Left ventricle myocardium inferior (tissue), 1 donor: ENCODE measurements at places on chromosomes 3 and 15. TPM values are rescaled to one million over a fixed set of nuclear protein-coding genes. Genes with fewer than 3 reads are reported as not detected.

GRCh38 chr3:10614168-10614567 is 108.8 kb upstream of the ATP2B2 start:
- H3K4me1 ChIP-seq: no peaks in the 10 kb centered on the region
- no peak for DNase-seq
- no peak overlapping the region for H3K4me3 ChIP-seq

GRCh38 chr3:178308771-178309170 is 227.5 kb upstream of the KCNMB2 start:
- no peak overlapping the region for H3K27ac ChIP-seq
- H3K27me3 ChIP-seq: no peaks in the 10 kb centered on the region
- no peak for DNase-seq

DNA sequence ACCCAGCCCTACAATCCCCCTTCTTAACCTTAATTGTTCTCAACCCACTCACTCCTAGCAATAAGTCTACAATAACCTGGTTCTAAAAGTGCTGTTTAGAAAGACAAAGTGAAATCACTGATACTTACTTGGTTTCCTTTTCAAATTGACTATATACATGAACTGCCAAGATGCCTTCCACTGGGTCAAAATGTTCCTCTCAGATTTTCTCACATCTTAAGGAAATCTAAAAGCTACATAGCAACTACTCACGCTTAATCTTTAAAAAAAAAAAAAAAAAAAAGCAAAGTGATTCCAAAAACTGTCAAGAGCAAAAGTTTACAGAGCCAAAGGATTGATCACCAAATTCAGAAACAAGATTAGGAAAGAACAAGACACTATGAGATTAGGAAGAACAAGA is 68.7 kb upstream of the MAP4 start:
- DNase-seq: no peak
- peaks cover 3% of the 10 kb centered on the region for H3K36me3 ChIP-seq
- no peaks in the 10 kb centered on the region for H3K27me3 ChIP-seq

DNA sequence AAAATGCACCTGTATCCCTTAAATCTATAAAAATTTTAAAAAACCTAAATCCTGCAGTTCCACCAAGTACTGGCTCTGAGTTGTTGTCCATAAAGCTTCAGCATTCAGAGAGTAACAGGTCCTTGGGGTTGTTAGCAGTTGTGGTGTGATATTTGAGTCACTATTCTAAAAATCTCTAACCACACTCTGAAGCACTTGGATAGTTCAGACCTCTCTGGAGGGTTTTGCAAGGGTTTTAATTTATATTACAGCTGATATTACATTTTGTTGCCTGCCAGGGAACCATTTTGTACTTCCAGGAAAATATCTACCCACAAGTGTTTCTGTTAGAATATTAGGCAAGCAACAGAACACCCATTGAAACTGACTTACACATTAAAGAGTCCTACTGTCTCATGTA is 255.6 kb downstream of the TBL1XR1 start:
- no peaks in the 10 kb centered on the region for H3K27me3 ChIP-seq
- no peak for DNase-seq
- H3K4me3 ChIP-seq: no peak overlapping the region

DNA sequence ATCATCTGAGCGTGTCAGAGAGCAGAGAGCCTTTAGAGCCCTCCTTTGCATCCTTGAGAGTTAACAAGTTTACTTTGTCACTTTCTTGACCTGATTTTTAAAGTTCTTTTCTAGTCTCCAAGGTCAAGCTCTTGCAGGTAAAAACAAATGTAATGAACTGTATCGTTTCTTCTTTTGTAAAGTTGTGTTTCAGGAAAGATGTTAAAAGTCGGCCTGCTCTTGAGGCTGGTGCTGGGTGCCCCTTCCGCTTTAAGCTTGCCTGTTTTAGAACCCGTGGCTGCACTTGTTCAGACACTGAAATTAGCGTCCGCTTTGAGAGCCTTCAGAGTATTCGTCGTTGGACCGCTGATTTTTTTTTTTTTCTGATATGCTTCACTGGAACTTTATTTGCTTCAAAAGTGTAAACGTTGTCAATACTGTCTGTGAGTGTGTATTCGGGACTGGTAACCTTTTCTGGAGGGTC is 52.6 kb upstream of the ULK4 start:
- no peaks in the 10 kb centered on the region for H3K27me3 ChIP-seq
- DNase-seq: no peak
- H3K36me3 ChIP-seq: no peaks in the 10 kb centered on the region
- peak overlapping the region; percentile 80 for H3K4me3 ChIP-seq
- peak overlapping the region; percentile 98 for H3K27ac ChIP-seq

DNA sequence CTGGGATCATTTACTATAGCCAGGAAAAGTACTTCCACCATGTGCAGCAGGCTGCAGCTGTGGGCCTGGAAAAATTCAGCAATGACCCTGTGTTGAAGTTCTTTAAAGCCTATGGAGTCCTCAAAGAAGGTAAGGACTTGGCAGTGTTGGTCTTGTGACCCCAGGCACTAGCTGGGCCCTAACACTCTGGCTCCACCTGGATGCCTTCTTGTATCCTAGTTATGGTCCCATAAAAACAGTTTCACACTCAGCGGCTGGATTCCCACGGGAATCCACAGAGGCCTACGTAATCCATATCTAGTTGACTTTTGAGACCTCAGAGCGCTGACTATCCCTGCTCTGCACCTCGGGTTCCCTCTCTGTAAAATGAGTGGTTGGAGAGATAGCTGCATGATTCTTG is 1.6 kb downstream of the TTC21A start:
- peaks cover 45% of the 10 kb centered on the region for H3K4me1 ChIP-seq
- no peaks in the 10 kb centered on the region for H3K27me3 ChIP-seq
- H3K36me3 ChIP-seq: no peaks in the 10 kb centered on the region
- H3K27ac ChIP-seq: no peak overlapping the region

GRCh38 chr15:90679959-90680358 is 37.2 kb upstream of the BLM start:
- no peak for DNase-seq
- H3K27me3 ChIP-seq: no peaks in the 10 kb centered on the region
- no peak overlapping the region for H3K4me3 ChIP-seq

GRCh38 chr3:188269040-188269439 is 115.1 kb downstream of the LPP start:
- H3K27me3 ChIP-seq: no peaks in the 10 kb centered on the region
- H3K36me3 ChIP-seq: no peaks in the 10 kb centered on the region
- no peak for DNase-seq
- H3K27ac ChIP-seq: peak overlapping the region; percentile 83
- H3K4me1 ChIP-seq: peaks cover 91% of the 10 kb centered on the region

GRCh38 chr3:135513106-135514059 is 452.1 kb upstream of the PPP2R3A start:
- H3K27me3 ChIP-seq: peaks cover 32% of the 10 kb centered on the region
- no peaks in the 10 kb centered on the region for H3K36me3 ChIP-seq
- no peak overlapping the region for H3K27ac ChIP-seq
- no peak overlapping the region for H3K4me3 ChIP-seq

- H3K27ac ChIP-seq: no peak overlapping the region
- H3K36me3 ChIP-seq: no peaks in the 10 kb centered on the region
- H3K27me3 ChIP-seq: no peaks in the 10 kb centered on the region
- no peak for DNase-seq
Observed at GRCh38 chr3:145671121-145671520, 489.9 kb downstream of the PLOD2 start.

DNA sequence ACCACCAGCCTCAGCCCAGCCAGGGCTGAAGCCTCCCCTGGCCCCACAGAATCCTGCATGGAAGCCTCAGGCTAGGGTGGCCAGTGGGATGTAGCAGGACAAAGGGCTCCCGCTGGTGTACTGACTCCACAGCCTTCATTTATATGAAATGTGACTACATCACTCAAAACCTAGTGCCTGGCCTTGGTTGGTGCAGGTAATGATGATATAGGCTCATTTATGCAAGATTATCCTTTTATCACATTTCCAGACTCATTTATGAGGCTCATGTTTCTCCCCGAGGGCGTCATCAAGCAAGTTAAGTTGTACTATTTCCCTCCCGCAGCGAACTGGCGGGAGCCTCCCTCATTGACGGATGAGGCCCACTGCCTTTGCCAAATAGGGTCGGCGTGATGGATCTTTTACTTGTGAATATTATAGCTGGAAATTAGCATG is 179.1 kb upstream of the SMAD3 start:
- H3K36me3 ChIP-seq: no peaks in the 10 kb centered on the region
- DNase-seq: no peak
- no peak overlapping the region for H3K27ac ChIP-seq
- H3K4me3 ChIP-seq: no peak overlapping the region

GRCh38 chr3:107227091-107227490 is 150.1 kb upstream of the CCDC54 start:
- H3K4me3 ChIP-seq: no peak overlapping the region
- DNase-seq: no peak
- no peaks in the 10 kb centered on the region for H3K27me3 ChIP-seq
- H3K4me1 ChIP-seq: no peaks in the 10 kb centered on the region
- H3K36me3 ChIP-seq: no peaks in the 10 kb centered on the region
- no peak overlapping the region for H3K27ac ChIP-seq

The ATP8B4 gene
- total RNA-seq: 2.5 TPM

The STAC gene
- total RNA-seq: 0.30 TPM

The CCR8 gene
- not detected for total RNA-seq

The ZMYND10 gene
- not detected for total RNA-seq

The CDHR4 gene
- total RNA-seq: not detected

The PATL2 gene
- 3.7 TPM for total RNA-seq
